ENCODE measurements at places on chromosomes 16 and 17.
A peak's percentile ranks its signal among the peaks of the same experiment; 100 is the strongest.

- DNase-seq = peak; percentile 80
Measured at GRCh38 chr17:76446449-76447231, 6.3 kb downstream of the UBE2O start.

DNA sequence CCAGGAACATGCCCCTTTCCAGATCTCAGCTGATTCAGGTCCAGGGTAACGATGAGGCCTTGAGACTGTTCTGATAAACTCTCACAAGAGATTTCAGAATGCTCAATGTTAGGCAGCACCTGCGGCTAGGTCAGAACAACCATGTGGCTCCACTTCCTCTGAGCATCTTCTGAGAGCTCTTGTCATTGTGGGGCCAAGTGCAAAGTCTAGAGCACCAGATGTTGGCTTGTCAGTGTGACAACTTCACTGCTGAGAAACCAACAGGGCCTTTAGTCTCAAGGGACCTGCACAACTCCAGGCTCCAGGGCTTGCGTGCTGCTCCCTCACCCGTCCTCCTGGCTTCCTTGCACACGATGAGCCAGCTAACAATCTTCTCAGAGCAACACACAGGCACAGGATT is 29.0 kb downstream of the FCSK start:
- no peak for DNase-seq

DNA sequence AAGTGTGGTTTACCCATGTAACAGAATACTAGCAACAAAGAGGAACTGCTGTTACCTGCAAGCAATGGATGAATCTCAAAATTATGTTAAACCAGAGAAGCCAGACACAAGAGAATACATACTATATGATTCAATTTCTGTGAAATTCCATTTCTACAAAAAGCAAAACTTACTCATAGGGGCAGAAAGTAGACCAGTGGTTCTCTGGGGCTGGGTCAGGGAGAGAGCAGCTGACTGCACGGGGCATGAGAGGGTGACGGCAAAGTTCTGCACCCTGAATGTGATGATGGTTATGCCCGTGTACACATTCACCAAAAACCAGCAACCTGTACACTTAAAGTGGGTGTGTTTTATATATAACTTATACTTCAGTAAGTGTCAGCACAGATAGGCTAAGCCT is 3.1 kb downstream of the ZNF843 start:
- DNase-seq = no peak

DNA sequence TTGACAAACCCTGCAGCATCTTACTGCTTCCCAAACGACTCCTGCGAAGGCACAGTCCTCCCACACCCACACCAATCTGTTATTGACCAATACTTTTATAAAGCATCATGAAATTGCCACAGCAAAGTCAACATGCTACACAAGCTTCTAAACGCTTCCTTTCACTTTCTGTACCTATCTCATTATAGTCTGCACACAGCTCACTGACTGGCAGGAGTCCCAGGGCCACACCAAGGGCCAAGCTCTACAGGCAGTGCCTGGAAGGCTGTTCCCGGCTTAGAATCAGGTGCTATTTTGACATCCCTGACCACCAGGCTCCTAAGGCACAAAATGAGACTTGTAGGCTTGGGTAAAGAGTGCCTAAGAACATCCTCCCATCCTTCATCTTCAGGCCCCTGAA is 39.5 kb downstream of the USP7 start:
- DNase-seq = no peak

GRCh38 chr17:29891131-29891530 is 38.9 kb downstream of the SSH2 start:
- no peak for DNase-seq

Measured in RKO (cell line).